ENCODE measurements at places on chromosomes 5 and 9. TPM values are rescaled to one million over a fixed set of nuclear protein-coding genes. Genes with fewer than 3 reads are reported as not detected.
A peak's percentile ranks its signal among the peaks of the same experiment; 100 is the strongest.

FAM81B gene
- not detected for total RNA-seq

GRCh38 chr9:94084314-94084713, at the start of gene PTPDC1:
TSS of gene PTPDC1 (plus strand) at chr9:94084464. CDS start at chr9:94084531, 67 bp downstream.
- peak; percentile 84 for DNase-seq

DNA sequence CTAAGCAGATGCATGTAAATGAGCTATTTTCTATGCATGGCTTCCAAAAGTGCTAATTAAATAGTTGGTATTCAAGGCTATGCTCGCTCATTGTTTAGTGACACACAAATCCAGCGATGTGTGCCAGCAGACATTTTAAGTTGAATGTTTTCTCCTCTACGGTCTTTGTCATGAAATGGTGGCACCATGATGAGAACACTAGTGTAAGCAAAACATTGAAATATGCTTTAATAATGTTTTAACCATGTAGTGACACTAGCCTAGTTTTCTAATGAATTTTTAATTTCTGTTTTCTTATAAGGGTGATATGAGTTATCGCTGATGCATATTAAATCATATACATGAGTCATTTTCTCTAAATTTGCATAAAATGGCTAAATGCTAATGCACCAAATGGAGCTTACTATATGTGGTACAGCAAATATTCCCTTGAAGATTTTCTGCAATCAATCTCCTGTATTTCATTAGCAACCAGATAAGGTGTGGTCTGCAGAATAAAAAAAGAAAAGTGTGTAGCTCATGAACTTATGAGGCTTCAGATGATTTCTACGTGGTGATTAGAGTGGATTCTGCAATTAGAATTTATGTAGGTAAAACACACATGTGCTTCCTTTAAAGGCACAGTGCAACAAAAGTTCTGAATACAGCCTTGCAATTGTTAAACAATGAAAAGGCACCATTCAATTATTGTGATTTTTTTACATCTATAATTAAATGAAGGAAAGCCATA, 226.6 kb downstream of the MEF2C start:
- DNase-seq, result no peak

GGTA1 gene
- total RNA-seq, result not detected

GRCh38 chr9:107087222-107087621, 195.9 kb upstream of the RAD23B start:
- DNase-seq, result no peak

GRCh38 chr9:112174965-112175795, at the start of gene SUSD1:
TSS of gene SUSD1 (minus strand) at chr9:112175297. CDS start at chr9:112175235, 62 bp downstream.
- DNase-seq, result peak; percentile 32

GRCh38 chr9:135223831-135224230, 136.4 kb downstream of the OLFM1 start:
- no peak for DNase-seq

GRCh38 chr5:59599729-59600128, 293.8 kb downstream of the PDE4D start:
- DNase-seq, result no peak

PRDM9 gene
- total RNA-seq, result not detected

DNA sequence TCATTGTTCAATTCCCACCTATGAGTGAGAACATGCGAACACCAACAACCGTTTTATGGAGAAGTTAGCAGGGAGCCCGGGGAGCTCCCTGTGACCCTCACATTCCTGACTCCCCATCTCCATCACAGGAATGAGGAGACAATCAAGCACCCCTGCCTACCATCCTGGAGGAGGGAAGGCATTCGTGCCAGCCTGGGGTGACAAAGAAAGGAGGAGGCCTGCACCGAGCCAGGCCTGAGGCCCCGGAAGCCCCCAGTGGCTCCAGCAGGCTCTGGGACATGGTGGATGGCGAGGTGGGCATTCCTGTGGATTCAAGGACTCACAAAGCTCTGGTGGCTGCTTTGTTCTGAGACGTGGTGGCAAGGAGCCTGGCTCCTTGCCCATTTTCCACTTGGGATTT, 36.5 kb upstream of the UGT3A1 start:
- DNase-seq, result no peak

- DNase-seq, result no peak
Measured at GRCh38 chr9:9412241-9412640, 1200.6 kb downstream of the PTPRD start.

PCDHB11 gene
- total RNA-seq, result 8.6 TPM

DNA sequence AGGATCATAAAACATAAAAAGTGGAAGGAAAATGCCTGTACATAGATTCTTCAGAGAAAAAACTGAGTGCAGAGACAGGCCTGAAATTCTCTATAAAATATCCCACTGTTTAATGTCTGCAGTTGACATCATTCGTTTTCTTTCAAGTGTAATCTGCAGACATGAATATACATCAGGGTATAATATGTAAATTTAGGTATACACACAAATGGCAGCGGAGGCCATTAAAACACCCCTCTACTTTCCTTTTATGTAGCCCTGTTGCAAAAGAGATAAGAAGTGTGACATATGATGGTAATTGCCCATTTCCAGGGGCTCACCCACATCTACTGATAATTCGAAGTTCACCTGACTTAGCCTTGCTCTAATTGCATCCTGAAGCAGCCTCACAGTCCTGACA, 164.3 kb downstream of the SLC24A2 start:
- no peak for DNase-seq

ZDHHC11B gene
- 4.2 TPM for total RNA-seq

DNA sequence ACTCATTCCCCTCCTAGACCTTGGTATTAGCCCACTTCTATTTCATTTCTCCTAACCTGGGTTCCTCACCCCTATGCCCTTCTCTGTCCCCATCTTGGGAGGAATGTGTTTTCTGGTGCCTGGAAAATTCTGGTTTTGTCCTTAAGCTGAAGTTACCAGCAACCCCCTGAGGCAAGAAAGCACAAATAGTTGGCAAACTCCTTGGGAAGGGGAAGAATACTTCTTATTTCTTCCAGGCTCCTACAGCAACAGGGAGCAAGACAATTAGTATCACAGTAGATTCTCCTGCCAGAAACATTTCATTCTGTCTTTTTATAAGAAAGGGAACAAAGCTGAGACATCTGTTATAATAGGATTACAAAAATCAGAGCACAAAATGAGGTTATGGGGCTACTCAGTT, 142.5 kb downstream of the SNCAIP start:
- DNase-seq, result no peak

GABRA1 gene
- not detected for total RNA-seq

- no peak for DNase-seq
Measured at GRCh38 chr5:95843733-95844223, 21.3 kb upstream of the GLRX start.

- no peak for DNase-seq
Measured at GRCh38 chr5:109803854-109804253, 114.1 kb downstream of the MAN2A1 start.

TOR4A gene
- total RNA-seq, result 51.4 TPM

GRCh38 chr5:143196601-143197259, 206.8 kb downstream of the NR3C1 start:
- DNase-seq, result no peak

DNA sequence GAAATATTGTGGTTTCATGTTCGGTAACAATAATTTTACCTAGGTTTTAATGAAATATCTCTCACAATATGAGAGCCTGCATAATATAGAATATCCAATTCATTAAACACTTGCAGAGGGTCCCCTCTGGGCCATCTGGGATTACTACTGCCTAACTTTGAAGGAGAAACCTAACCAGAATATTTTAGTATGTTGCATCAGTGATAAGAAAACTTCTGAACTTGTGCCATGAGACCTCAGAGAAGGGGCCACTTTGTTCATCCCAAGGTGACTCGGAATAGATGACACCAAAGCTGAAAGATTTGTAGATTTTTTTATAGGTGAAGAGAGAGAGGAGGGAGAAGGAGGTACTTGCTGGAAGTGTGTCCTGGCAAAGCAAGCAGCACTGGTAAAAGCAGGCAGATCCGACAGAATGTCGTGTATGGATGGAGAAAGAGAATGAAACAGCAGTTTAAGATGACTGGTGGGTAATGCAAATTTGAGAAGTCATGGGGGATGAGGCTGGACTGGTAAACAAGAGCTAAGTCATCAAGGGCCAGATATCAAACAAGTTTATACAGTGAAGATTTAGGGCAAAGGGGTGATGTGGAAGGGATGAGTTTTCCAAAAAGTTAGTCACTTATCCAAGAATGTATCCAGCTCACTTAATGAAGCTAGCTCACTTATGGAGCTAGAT, 372.3 kb downstream of the ADGRV1 start:
- DNase-seq, result no peak

IL33 gene
- not detected for total RNA-seq

- no peak for DNase-seq
Measured at GRCh38 chr9:129109537-129109903, 1.1 kb downstream of the CRAT start.

DNA sequence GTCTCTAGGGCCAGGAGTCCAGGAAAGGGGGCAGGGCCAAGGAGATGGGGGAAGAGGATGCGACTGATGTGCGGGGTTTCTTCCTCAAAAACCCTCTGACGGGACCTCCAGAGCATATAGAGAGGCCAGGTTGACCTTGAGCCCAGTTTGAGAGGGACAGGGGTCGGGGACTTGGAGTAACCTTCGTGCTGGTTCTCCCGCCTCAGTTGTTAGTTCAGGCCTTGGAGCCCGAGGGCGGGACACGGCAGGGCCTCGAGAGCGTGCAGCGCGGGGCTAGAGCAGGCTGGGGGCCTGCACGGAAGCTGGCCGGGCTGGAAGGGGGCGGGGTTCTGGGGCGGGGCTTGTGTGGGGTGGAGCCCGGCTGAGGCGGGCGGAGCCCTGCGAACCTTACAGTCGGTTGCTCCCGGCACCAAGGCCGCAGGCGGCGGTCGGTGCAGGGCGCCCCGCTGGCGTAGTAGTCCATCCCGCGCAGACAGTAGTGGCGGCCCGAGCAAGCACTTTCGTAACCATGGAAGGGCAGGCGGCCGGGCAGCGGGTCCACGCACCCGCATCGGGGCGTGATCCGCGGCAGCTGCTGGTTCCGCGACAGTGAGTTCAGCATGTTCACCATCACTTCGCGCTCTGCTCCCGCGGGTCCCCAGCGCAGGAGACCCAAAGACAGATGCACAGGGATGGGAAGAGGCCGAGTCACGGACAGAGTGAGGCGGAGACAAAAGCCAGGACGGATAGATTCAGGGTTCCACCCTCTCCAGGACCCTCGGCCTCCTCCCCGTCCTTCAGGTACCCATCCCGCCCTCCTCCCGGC, 4.0 kb upstream of the MYORG start:
- DNase-seq, result peak; percentile 83

DNA sequence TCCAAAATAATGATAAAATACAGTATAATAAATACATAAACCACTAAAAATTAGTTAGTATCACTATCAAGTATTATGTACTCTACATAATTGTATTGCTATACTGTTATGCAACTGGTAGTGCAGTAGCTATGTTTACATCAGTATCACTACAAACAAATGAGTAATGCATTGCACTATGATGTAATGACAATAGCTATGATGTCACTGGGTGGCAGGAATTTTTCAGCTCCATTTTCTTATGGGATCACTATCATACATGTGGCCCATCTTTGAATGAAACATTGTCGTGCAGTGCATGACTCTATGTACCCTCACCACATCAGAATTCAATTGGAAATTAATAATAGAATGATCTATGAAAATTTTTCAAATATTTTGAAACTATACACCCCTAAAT, 201.3 kb downstream of the MPDZ start:
- peak; percentile 21 for DNase-seq

- no peak for DNase-seq
Measured at GRCh38 chr9:77450085-77450475, 198.0 kb downstream of the GNA14 start.

GRCh38 chr9:87684627-87685219, 41.2 kb upstream of the CTSL start:
- DNase-seq, result peak; percentile 57

NIPSNAP3A gene
- 78.0 TPM for total RNA-seq

All from cardiac muscle cell (in vitro differentiated cells and primary cell).